ENCODE measurements at places on chromosomes 11 and 22.

GRCh38 chr11:2790568-2790921 lies 90.8 kb upstream of the KCNQ1OT1 start:
- DNase-seq = no peak

DNA sequence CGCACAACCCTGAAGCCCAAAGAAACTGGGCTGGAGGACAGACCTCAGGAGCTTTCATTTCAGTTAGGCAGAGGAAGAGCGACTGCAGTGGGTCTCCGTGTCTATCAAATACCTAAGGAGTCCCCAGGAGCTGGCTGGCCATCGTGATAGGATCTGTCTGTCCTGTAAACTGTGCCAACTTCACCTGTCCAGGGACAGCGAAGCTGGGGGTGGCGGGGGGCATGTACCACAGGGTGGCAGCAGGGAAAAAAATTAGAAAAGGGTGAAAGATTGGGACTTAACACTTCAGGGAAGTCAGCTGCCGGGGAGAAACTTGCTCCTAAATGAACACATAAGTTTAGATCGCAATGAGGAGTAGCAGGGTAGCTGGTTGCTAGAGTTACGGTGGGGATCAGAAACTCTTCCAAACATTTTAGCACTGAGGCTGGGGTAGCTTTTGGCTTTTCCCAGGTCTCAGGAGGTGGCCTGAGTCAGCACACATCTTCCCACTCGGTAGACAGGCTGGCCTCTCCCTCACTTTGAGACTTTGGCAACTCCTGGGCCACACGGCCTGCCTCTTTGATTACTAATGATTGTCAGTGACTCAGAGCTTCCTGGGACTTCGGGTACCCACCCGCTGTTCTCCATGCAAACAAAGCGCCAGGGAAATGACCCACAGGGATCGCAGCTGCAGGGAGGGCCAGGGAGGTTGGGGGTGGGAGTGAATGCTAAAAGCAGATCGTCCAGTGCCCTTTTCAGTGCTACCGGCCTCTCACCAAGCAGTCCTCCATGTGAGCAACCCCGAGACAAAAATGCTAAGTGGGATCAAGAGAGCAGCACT lies 2.9 kb upstream of the MTFP1 start:
- DNase-seq = no peak

GRCh38 chr11:76577921-76578653 lies 92.5 kb downstream of the LRRC32 start:
- no peak for DNase-seq

GRCh38 chr11:8290081-8290810 lies 26.6 kb upstream of the LMO1 start:
- no peak for DNase-seq

GRCh38 chr22:48331266-48331665 lies 1496.4 kb downstream of the BRD1 start:
- DNase-seq = no peak

DNA sequence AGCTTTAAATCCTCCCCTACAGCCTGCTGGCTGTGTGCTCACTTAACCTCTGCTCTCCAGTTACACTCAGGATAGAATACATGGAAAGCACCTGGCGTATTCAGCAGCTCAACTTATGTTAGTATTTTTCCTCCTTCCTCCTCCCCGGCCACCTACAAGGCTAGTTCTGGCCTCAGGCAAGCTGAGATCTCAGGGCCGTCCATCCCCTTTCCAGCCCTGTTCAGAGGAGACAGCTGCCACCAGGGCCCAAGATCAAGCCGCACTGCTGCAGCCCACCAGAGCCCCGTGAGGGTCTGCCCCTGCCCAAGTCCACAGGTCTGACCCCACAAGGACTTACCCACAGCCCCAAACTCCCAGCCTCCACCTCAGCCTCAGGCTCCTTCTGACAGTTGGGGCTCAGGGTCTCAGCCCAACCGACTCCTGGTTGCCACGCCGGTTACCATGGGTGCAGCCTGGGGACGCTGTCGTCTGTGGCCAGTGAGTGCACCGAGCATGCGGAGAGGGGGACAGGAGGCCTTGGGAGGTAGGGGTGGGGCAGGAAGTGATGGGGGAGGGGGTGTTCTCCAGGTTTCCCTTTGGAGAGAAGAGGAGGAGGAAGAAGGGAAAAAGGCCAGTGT lies at the start of gene C11orf16:
C11orf16 (minus strand) TSS at position 384 of the 617 bp plus-strand sequence. CDS start 639 bp downstream, outside the sequence.
- no peak for DNase-seq

GRCh38 chr22:39144101-39144767 lies 8.2 kb downstream of the CBX7 start:
- DNase-seq = no peak

Measured in D721Med (cell line).